ENCODE measurements at places on chromosomes 7 and 10. TPM values are rescaled to one million over a fixed set of nuclear protein-coding genes. Genes with fewer than 3 reads are reported as not detected.

- H3K4me1 ChIP-seq: peaks cover 34% of the 10 kb centered on the region
- peaks cover 2% of the 10 kb centered on the region for H3K27me3 ChIP-seq
- no peak for DNase-seq
- H3K27ac ChIP-seq: peak overlapping the region; percentile 99
Measured at GRCh38 chr7:92665926-92666325, 75.7 kb upstream of the FAM133B start.

- H3K36me3 ChIP-seq: no peaks in the 10 kb centered on the region
- no peak for DNase-seq
- no peak overlapping the region for H3K4me3 ChIP-seq
Measured at GRCh38 chr7:137354396-137354795, 10.9 kb upstream of the PTN start.

- no peak for DNase-seq
- H3K36me3 ChIP-seq: no peaks in the 10 kb centered on the region
- H3K4me3 ChIP-seq: no peak overlapping the region
- H3K27me3 ChIP-seq: peaks cover 6% of the 10 kb centered on the region
- H3K4me1 ChIP-seq: no peaks in the 10 kb centered on the region
Measured at GRCh38 chr7:134730411-134730829, 49.0 kb upstream of the CALD1 start.

GRCh38 chr10:93711891-93712290 lies 9.5 kb upstream of the FRA10AC1 start:
- H3K27ac ChIP-seq: no peak overlapping the region
- no peak overlapping the region for H3K4me3 ChIP-seq
- H3K36me3 ChIP-seq: no peaks in the 10 kb centered on the region
- DNase-seq: no peak
- peaks cover 11% of the 10 kb centered on the region for H3K27me3 ChIP-seq
- no peaks in the 10 kb centered on the region for H3K4me1 ChIP-seq

GRCh38 chr7:129122751-129123509 lies 21.6 kb upstream of the TSPAN33 start:
- peaks cover 3% of the 10 kb centered on the region for H3K27me3 ChIP-seq
- DNase-seq: no peak
- H3K36me3 ChIP-seq: no peaks in the 10 kb centered on the region
- H3K27ac ChIP-seq: no peak overlapping the region
- no peaks in the 10 kb centered on the region for H3K4me1 ChIP-seq

The IFIT1B gene
- not detected for polyA plus RNA-seq

The GIMAP7 gene
- 709 TPM for polyA plus RNA-seq

Measured in immature natural killer cell (primary cell).